T-helper 17 cell (primary cell): ENCODE measurements at places on chromosomes 4 and X.

DNA sequence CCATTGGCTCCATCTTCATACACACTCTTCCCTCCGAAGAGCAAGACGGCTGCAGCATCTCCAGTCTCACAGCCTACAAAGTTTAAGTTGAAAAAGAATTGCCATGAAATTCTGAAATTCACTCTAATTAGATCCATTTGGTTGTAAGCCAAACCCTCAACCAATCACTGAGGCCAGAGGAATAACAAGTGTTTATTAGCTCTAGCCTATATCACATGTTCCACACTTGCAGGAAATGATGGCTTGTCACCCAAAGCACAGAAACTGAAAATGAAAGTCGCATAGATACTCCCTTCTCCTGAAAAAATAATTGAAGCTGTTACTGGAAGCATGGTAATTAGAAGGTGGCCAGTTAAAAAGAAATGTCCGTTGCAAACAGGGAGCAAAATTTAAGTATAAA lies 1071.8 kb downstream of the CCSER1 start:
- DNase-seq, result no peak

GRCh38 chr4:150315175-150315574 lies 236.9 kb downstream of the DCLK2 start:
- DNase-seq, result no peak

DNA sequence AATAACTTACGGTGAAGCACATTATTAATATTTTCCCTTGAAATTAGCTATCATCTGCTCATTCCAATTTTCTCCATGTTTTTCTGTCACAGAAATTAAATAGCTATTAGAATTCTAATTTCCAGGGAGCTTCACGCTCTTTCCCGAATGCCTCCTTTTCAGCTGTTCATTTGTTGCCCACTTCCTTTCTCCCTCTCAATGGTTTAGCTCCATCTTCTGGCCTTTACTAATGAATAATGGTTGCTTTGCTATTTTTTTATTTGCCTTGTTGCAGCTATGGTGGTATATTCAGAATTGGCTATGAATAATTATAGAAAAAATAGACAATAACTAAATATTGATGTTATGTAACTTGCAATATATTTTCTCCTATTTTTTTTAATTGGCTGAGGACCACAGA lies 70.5 kb downstream of the GRIA2 start:
- no peak for DNase-seq

DNA sequence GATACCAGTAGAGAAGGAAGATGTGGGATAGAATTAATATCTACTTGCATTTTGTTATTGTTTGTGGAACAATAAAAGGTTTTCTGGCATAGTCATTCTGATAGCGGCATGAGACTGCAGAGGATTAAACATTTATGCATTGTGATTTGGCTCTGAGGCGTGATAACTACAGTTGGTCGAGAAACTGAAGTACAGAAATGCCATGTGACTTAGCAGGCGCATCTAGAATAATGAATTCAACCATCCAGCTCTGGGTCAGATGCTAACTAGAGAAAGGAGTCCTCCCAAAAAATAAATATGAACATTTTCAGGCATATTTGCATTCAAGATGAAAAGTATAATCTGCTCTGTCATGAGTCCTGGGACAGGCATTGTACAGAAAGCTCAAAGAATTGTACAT lies 62.8 kb downstream of the CCSER1 start:
- DNase-seq, result no peak

- DNase-seq, result no peak
Measured at GRCh38 chr4:18961879-18962278, 940.3 kb upstream of the LCORL start.

GRCh38 chr4:128357286-128357685 lies 69.7 kb upstream of the PGRMC2 start:
- DNase-seq, result no peak

- no peak for DNase-seq
Measured at GRCh38 chr4:186701273-186701672, 22.4 kb downstream of the FAT1 start.

GRCh38 chr4:7347981-7348380 lies 86.7 kb downstream of the PSAPL1 start:
- no peak for DNase-seq

GRCh38 chr4:8728536-8729407 lies 136.2 kb downstream of the CPZ start:
- no peak for DNase-seq

DNA sequence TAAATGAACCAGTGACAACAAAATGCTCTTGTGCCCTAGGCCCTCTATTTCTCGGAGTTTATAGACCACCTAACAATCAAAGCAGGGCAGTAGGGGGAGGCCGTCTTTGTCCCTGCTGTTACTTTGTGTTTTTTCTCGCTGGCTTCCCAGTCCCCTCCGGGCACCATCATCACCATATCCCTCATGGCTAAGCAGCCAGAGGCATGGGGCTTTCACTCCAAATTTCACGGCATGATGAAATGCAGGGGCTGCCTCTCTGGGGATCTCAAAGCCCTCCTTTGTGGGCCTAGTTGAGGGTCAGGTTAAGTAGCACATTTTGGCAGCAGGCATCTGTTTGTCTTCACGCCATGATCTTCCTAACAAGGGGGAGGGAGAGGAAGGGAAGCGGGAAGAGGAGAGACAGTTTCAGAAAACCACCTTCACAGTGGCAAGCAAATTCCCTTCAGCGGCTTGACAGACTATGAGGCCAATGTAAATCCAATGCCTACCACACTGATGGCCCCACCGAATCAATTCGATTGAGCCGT lies 91.9 kb downstream of the ANOS1 start:
- no peak for DNase-seq

DNA sequence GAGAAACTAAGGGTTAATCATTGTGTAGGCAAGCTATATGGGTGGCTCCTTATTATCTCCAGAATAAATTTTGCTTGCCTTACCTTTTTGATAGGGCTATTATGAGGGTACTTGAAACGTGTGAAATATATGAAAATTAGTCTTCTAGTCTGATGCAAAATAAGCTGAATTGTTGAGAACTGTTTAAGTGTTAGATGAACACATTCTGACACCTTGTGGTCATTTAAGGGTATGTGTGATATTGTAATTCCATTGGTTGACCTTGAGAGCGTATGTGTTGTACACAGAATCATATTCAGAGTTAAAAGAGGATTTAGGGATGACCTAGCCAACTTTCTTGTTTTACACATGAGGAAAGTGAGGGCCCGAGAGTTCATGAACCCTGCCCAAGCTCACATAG lies 44.6 kb upstream of the LINC00632 start:
- no peak for DNase-seq

- no peak for DNase-seq
Measured at GRCh38 chrX:54838583-54838982, 31.0 kb downstream of the MAGED2 start.

DNA sequence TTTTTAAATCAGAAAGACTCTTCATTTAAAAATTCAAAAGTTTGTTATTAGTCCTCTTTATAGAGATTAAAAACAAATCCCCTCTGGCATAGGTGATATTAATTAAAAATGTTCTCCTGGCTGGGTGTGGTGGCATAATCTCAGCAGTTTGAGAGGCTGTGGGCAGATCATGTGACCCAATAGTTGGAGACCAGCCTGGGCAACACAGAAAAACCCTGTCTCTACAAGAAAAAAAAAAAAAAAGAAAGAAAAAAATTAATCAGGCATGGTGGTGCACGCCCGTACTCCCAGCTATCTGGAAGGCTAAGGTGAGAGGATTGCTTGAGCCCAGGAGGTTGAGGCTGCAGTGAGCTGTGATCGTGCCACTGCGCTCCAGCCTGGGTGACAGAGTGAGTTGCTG lies 38.9 kb downstream of the RASGEF1B start:
- DNase-seq, result no peak

- no peak for DNase-seq
Measured at GRCh38 chrX:24426921-24427746, 38.0 kb upstream of the PDK3 start.

- no peak for DNase-seq
Measured at GRCh38 chr4:100926039-100926717, 408.4 kb upstream of the EMCN start.

DNA sequence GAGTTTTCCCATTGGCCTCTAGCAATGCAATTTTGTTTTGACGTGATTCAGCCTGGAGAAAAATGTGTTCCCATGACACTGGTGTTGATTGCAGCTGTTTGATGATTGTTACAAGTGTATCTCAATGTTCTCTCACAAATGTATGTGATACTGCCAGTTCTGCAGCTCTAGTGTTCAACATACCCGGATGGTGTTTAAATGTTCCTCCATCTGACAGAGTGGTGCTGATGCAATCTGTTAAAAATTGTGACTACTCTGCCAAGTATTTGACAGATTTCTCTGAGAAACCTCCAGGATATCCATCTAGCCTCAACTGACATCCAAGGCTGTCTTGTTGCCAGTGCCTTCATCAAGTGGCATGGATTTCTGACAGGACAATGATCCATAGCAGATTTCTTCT lies 657.2 kb upstream of the DIAPH2 start:
- no peak for DNase-seq

DNA sequence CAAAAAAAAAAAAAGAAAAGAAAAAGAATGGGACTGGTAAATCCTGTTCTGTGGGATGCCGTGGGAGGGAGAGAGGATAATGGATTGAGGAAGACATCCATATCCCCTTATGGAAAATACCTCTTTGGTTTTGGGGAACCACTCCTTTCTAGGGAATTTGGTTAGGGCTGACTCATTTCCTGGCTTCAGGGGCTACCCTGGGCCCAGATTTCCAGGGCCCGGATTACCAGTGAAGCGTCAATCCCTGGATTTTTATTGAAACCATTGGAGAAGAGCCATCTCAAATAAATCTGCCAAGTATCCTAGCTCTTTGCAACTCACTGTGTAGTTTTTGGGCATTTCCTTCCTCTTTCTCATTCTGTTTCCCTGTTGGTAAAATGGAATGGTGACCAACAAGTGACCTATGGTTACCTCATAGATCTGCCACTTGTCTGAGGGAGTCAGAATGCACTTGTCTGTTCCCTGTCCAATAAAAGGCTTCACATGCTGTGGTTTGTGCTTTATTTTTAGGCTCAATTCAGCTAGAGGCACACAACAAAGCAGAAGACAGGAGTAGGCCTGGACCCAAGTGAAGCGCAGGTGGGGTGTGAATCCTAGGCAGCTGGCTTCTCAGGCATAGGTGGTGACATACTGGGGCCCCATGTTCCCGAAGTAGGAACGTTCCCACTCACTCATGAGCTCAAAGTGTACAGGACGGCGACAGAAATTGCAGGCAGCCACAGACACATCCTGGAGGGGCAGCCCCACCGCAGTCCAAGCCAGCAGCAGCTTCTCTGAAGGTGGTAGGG lies 8.6 kb downstream of the APEX2 start:
- DNase-seq, result no peak

- no peak for DNase-seq
Measured at GRCh38 chr4:104979083-104979760, 167.5 kb upstream of the TET2 start.

DNA sequence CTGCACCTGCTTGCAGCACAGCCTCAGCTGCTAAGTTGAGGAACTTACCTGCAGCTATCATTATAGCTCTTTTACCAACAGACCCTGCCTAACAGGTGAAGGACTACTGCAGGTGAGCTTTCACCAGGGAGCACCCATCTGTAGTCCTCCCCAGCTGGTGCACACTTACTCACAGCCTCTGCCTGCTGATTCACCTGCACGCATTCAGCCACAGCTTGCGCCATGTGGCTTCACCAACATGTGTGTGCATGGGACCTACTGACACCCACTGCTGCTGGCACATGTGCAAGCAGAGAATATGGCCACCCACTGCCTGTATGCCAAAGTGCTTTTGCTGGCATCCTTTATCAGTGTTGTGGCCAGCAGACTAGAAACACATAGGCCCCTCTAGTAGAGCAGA lies 146.7 kb upstream of the KLHL4 start:
- no peak for DNase-seq

DNA sequence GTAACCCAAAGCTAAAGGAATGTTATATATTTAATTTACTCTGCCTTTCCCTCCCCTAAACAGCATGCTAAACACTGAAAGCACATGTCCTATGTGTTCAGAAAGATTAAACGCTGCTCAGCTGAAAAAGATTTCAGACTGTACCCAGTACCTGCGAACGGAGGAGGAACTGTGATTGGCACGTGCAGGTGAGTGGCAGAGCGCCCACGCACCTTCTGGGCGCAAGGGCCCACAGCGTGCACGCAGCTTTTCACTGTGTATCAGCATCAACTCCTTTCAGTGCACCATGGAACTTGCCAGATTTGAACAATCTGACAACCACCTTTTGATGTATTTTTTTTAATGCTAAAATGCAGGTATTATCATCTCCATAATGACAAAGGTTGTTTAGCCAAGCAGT lies 87.7 kb downstream of the RFC1 start:
- DNase-seq, result no peak

- DNase-seq, result no peak
Measured at GRCh38 chr4:137361756-137362470, 170.4 kb downstream of the PCDH18 start.

- no peak for DNase-seq
Measured at GRCh38 chr4:158492391-158492790, 29.3 kb upstream of the RXFP1 start.

GRCh38 chr4:14771094-14771493 lies 231.2 kb upstream of the CPEB2 start:
- no peak for DNase-seq

- DNase-seq, result no peak
Measured at GRCh38 chr4:147984065-147984777, 252.3 kb downstream of the ARHGAP10 start.

DNA sequence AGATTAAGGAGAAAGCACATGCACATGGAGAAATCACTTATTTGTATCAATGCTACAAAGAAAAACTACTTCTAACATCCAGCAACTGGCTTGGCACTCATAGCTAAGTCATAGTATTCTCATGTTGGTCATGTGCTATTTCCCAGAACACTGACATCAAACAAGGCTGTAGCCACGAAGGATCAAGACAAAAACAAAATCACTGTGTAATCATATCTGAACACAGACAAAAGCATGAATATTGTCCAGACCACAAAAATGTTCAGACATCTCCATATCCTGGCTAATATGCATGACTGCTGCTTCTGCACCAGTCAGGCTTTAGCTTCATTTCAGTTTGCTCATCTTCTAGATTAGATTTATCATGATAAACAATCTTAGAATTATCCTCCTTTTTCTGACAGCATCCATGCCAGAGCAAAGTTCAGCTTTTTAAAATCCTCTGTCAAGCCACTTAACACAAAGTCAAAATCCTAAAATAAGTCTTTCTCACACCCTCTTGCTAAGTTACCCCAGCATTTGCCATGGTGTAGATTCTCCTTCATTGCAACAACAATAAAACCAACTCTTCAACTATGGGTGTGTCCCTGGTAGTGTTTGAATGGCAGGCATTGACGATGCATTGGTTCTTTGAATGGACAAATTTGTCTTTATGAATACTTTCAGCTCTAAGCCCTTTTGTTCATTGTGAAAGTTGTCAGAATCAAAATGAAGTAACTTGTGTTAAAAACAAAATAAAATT lies 39.1 kb upstream of the NPFFR2 start:
- no peak for DNase-seq
